CD8-positive, alpha-beta memory T cell (primary cell): ENCODE measurements at places on chromosomes 11 and 22.

DNA sequence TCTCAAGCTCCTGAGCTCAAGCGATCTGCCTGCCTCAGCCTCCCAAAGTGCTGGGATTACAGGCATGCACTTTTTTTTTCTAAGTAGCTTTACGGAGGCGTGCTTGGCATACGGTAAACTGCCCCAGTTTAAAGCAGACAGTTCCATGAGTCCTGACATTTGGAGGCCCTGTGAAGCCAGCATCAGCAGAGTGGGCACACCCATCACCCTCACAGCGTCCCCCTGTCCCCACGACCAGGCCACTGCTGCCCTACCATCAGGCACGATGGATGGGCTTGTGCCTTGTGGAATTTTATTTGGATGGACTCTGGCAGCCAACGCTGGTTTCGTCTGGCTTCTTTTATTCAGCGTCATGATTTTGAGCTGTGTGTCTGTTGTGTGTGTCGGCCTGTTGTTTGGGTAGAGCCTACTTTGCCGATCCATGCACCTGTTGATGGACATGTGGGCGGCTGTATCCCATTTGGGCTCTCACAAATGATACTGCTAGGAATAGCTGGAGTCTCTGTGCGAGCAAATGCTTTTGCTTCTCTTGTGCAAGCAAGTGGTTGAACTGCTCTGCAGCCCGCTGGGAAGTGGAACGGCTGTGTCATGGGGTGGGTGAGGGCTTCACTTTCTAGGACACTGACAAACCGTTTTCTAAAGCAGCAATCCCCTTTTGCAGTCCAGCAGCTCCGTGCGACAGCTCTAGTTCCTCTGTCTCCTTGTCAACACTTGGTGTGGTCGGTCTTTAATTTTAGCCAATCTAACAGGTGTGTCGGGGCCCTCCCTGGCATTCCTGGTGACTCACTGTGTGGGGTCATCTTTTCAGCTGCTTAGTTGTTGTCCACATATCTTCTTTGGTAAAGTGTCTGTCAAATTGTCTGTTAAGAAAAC lies 23.8 kb downstream of the KCNQ1 start:
- H3K27me3 ChIP-seq: no peaks in the 10 kb centered on the region
- no peak for DNase-seq
- no peaks in the 10 kb centered on the region for H3K36me3 ChIP-seq
- H3K4me1 ChIP-seq: peaks cover 44% of the 10 kb centered on the region
- no peak overlapping the region for H3K4me3 ChIP-seq

DNA sequence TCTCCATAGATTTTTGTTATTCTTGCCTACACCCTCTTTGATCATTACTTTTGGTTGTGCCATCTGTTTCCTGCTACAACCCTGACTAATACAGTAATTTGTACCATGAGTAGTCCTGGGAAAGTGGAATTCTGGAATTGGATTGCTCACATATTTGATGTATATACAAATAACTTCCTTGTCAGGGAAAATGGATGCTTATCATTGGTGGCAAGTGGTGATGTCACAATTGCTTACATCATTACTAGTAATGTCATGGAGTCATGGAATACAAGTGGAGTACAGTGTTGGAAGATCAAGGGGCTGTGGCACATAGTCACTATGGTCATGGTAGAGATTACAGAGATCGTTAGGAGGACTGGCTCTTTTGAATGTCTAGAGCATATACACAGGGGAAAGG lies 24.4 kb downstream of the AASDHPPT start:
- H3K27me3 ChIP-seq: no peaks in the 10 kb centered on the region
- H3K36me3 ChIP-seq: peaks cover 7% of the 10 kb centered on the region

DNA sequence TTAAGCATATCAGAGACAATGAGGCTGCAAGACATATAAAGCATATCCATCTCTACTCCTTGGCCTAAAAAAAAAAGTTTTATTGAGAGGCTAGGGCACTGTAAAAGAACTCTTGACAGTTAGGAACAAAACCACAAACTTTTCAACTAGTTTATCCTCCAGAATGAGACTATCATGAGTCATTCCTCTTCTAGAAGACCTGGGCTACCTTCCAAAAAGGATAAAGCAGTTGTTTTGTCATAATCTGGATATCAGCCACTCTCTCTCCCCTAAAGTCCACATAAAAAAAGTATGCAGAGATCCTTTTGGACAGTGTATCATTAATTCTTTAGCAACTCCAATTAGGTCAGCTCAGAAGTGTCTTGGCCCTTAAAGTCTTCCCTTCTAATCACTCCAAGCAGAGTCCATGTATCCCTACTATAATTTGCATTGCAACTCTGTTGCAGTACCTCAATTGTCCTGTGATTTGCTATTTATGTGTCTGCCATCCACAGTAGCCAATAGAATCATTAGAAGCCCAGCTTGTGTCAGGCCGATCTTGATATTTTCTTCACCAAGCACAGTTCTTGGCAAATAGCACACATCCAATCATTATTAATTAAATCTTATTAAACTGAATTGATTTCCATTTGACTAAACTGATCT lies 10.4 kb downstream of the OR51T1 start:
- DNase-seq: no peak
- no peaks in the 10 kb centered on the region for H3K27me3 ChIP-seq
- no peaks in the 10 kb centered on the region for H3K36me3 ChIP-seq
- H3K27ac ChIP-seq: no peak overlapping the region
- no peak overlapping the region for H3K4me3 ChIP-seq

DNA sequence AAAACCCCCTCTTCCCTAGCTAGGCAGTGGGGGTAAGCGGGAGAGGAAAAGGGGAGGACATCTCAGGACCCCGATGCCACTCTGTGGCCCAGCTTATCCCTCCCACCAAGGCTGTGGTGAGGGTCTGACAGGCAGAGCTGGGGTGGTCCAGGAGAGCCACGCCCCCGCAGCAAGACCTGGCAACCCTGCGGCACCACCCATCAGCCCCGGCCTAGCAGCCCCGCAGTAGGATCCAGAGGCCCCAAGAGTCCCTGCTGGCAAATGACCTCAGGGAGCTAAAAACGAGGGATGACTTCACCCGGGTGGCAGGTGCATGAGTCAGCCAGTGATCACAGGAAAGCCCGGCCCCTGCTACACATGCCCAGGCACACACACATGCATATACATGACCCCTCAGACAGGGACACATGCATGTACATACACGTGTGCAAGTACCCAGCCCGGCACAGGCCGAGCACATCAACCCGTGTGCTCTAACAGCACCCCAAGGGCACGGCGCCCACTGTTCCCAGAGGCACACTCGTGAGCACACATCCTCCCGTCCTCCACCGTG lies 32.3 kb downstream of the ARVCF start:
- peak overlapping the region; percentile 8 for H3K27ac ChIP-seq
- no peak for DNase-seq
- peaks cover 5% of the 10 kb centered on the region for H3K27me3 ChIP-seq
- no peak overlapping the region for H3K4me3 ChIP-seq
- no peaks in the 10 kb centered on the region for H3K36me3 ChIP-seq

DNA sequence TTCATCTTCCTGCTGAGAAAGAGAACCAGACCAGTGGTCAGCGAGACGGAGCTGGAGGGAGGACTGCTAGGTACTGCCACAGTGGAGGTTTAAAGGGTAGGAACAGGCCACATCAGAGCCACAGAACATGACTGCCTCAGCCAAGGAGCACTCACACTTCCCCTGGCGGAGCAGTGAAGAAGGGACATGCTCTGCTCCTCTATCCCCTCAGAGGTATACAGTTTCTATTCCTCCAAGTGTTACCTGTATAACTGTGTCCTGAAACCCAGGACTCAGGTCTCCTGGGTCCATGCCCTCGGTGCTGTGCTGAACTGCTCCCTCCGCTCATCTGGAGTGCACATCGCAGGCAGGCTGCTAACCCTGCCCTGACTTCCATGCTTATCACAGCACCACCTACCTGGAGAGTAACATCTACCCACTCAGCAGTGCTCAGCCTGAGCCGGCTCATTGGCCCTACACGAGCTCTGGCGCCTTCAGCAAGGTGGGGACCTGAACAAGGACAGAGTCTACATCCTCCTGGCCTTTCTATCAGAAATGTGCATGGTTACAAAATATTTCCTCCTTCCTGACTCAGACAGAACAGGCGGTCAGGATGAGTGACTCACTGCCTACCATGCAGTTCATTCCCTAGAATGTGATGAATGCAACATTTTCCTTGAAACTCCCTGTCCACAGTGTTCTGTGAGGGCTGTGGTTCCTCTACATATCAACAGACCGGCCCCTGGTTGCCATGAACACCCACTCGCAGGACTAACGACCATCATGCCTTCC lies 52.9 kb downstream of the C11orf58 start:
- H3K27ac ChIP-seq: no peak overlapping the region
- no peak for DNase-seq
- H3K4me3 ChIP-seq: no peak overlapping the region
- H3K27me3 ChIP-seq: no peaks in the 10 kb centered on the region

DNA sequence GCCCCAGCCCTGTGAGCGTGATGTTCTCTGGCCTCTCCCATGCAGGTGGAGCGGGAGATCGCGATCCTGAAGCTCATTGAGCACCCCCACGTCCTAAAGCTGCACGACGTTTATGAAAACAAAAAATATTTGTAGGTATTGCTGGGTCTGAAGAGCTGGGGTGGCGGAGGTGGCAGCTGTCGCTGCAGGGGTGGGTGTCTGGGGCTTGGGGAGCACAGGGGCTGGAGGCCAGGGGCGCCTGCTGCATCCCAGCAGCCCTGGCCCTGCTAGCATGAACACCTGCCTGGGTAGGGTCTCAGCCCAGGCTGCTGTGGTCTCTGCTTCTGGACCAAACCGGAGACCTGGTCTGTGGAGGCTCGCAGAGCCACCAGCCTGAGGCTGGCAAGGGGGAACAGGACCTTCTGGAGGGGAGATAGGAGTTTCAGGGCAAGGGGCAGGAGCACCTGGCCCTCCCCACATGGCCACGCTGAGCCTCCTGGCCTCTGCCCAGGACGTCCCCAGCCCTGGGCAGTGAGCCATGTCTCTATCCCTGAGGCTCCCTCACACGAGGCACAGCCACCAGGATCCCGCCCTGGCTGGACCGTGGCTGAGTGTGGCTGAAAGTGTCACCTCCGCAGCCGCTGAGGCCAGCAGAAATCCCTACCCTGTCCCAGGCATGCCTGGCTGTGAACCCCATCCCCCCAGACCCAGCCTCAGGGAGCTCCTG lies 48.2 kb downstream of the MOB2 start:
- DNase-seq: no peak
- no peaks in the 10 kb centered on the region for H3K27me3 ChIP-seq
- no peak overlapping the region for H3K27ac ChIP-seq
- no peaks in the 10 kb centered on the region for H3K4me1 ChIP-seq

DNA sequence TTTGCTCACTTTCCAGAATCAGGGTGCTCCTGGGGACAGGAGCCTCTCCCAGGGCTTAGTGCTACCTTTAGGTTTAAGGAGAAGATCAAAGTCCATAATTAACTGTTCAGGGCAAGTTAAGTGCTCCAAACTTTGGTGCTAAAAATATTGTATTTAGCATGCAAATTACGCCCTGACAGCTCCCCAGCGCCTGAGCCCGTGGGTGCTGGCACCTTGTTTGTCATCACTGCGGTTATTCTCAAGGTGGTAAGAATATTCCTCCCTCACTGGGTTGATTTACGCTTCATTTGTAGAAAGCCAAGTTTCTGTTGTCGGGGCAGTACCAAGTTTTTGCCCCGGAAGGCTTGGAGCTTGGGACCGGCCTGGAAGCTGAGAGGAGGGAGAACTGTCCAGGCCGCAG lies 21.3 kb downstream of the ANKK1 start:
- H3K4me3 ChIP-seq: no peak overlapping the region
- H3K4me1 ChIP-seq: no peaks in the 10 kb centered on the region
- H3K27ac ChIP-seq: no peak overlapping the region
- H3K36me3 ChIP-seq: no peaks in the 10 kb centered on the region
- DNase-seq: no peak

DNA sequence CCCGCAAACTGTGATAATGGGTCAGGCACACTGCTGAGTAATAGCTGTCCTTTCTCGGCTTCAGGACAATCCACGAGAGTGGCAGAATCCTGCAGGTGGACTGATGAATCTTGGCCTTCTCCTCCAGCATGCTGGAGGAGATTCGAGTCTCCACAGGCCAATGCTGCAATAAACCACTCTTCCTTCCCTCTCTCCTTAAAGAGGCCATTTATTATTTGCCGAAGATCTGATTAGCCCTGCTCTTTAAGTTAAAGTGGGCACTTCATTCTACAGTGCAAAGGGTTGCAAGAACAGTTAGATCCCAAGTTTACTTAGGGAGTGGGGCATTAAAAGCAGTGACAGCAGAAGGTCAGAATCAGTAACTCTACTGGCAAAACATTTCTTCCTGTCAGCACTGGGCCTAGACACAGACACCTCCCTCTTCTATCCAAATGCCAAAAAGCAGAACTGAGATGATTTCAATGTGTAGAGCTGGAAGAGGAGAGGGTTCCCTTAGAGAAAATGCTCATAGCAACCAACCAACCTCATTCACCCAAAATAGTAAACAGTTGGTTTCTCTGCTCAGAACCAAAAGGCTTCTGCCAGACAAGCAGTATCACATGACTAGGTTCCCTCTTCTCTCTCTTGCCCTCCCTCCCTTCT lies 121.7 kb downstream of the SGSM3 start:
- H3K27me3 ChIP-seq: no peaks in the 10 kb centered on the region
- no peaks in the 10 kb centered on the region for H3K36me3 ChIP-seq
- no peak for DNase-seq
- H3K4me3 ChIP-seq: no peak overlapping the region
- peaks cover 26% of the 10 kb centered on the region for H3K4me1 ChIP-seq

DNA sequence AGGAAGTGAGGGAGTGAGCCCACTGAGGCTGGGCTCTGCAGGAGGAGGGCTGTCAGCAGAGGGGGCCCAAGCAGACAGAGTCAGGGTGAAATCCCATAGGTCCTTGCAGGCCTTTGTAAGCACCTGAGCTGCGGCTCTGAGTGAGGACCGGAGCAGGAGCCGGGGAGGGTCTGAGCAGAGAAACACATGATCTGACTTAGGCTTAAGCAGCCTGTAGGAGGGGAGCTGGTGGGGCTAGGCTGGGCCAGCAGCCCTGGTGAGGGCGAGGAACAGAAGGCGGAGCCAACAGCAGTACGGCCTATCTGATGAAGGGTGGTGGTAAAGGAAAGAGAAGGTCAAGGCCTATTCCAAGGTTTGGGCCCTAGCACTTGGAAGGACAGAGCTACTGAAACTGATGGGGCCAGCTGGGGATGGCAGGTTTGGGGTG lies 26.9 kb upstream of the CBX7 start:
- no peak overlapping the region for H3K4me3 ChIP-seq
- no peaks in the 10 kb centered on the region for H3K27me3 ChIP-seq
- no peak overlapping the region for H3K27ac ChIP-seq
- DNase-seq: no peak
- no peaks in the 10 kb centered on the region for H3K36me3 ChIP-seq

DNA sequence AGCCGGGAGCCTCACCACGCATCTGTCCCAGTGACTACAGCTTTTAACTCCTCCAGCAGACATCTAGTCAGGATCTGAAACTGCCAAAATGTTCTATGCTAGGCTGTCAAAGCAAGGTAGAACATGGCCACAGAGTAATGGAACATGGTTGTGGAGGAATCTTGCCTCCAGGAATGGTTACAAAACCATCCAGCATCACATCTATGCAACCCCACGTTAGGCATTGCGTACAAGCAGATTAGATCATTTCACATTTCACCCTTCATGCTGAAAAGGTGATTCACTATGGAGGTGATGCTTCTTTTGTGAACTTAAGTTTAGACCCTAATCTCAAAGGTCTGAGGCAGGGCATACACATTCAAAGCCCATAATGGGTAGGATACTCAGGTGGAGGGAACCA lies 103.0 kb downstream of the PARVA start:
- H3K4me3 ChIP-seq: no peak overlapping the region
- H3K4me1 ChIP-seq: no peaks in the 10 kb centered on the region
- no peak for DNase-seq
- H3K27me3 ChIP-seq: no peaks in the 10 kb centered on the region
- H3K36me3 ChIP-seq: no peaks in the 10 kb centered on the region
- no peak overlapping the region for H3K27ac ChIP-seq

GRCh38 chr11:68750195-68751003 lies 921 bp downstream of the TESMIN start:
- H3K27ac ChIP-seq: no peak overlapping the region
- peak; percentile 56 for DNase-seq
- no peaks in the 10 kb centered on the region for H3K36me3 ChIP-seq
- H3K27me3 ChIP-seq: no peaks in the 10 kb centered on the region
- H3K4me1 ChIP-seq: no peaks in the 10 kb centered on the region
